ENCODE measurements at places on chromosomes 3 and 15.
A peak's percentile ranks its signal among the peaks of the same experiment; 100 is the strongest.

- no peaks in the 10 kb centered on the region for H3K4me1 ChIP-seq
- H3K27ac ChIP-seq = no peak overlapping the region
- H3K36me3 ChIP-seq = no peaks in the 10 kb centered on the region
- H3K4me3 ChIP-seq = no peak overlapping the region
- DNase-seq = no peak
Measured at GRCh38 chr15:72809329-72809728, 25.8 kb upstream of the ADPGK start.

GRCh38 chr3:54642147-54642546, 285.7 kb downstream of the LRTM1 start:
- H3K27me3 ChIP-seq = no peaks in the 10 kb centered on the region
- DNase-seq = no peak
- no peak overlapping the region for H3K27ac ChIP-seq
- no peaks in the 10 kb centered on the region for H3K36me3 ChIP-seq
- H3K4me3 ChIP-seq = no peak overlapping the region
- H3K4me1 ChIP-seq = no peaks in the 10 kb centered on the region

GRCh38 chr15:69275074-69275670, 23.5 kb upstream of the PAQR5 start:
- H3K27ac ChIP-seq = no peak overlapping the region
- no peak for DNase-seq
- H3K36me3 ChIP-seq = no peaks in the 10 kb centered on the region
- H3K27me3 ChIP-seq = no peaks in the 10 kb centered on the region
- no peak overlapping the region for H3K4me3 ChIP-seq

DNA sequence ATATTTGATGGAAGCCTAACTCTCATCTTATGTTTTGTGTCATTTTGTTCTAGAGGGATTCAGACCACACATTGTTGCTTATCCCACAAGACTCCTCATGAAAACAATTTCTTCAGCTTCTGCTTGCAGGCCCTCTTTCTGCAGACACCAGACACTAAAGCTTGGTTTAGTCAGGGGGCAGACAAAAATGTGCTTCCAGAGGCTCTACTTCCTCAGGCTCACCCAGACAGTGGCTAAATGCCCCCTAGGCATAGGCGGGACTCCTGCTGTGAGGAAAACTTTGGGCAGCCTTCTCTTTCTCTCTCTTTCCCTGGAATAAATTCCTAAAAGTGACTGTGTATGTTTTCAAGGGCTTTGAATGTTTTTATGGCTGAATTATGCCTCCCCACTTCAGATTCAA, 435.4 kb upstream of the ATP11B start:
- H3K27me3 ChIP-seq = no peaks in the 10 kb centered on the region
- DNase-seq = no peak
- H3K27ac ChIP-seq = no peak overlapping the region
- no peak overlapping the region for H3K4me3 ChIP-seq

DNA sequence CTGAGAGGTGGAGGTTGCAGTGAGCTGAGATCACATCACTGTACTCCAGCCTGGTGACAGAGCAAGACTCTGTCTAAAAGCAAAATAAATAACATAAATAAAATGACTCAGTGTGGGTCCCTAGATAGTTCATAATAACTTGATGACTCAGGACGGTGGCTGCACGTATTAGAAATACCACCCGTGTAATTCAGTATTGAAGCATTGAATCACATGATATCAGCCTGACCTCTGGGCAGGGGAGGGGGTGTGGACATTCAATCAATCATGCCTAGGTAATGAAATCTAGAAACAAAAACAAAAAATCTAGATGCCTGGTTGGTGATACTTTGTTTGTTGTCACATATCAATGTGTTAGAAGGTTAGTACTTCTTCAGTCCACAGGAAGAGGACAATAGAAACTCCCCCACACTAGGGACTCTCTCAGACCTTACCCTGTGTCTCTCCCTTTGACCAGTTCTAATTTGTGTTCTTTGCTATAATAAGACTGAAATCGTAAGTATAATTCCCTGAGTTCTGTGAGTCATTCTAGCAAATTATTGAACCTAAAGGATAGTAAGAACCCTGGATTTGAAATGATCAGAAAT, 177.3 kb downstream of the GAP43 start:
- no peak overlapping the region for H3K27ac ChIP-seq
- H3K4me3 ChIP-seq = no peak overlapping the region
- DNase-seq = no peak
- no peaks in the 10 kb centered on the region for H3K36me3 ChIP-seq
- H3K4me1 ChIP-seq = no peaks in the 10 kb centered on the region
- no peaks in the 10 kb centered on the region for H3K27me3 ChIP-seq

DNA sequence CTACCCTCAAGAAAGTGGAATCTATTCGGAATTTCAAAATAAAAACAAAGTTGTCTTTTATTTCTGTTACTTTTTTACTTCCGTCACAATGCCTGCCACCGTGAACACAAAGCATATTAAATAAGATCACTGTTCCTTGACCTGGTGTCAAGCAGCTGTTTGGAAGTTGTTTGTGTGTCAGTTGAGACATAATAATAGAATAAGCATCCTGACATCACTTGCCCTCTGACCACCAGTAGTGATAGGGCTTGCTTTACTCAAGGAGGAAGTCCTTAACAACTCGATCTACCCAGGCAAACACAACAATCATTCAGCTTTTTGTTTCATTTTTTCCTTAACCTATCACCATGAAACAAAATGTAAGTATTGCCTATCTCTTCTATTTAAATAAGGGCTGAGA, 454.4 kb upstream of the RASGRP1 start:
- no peaks in the 10 kb centered on the region for H3K36me3 ChIP-seq
- H3K27ac ChIP-seq = no peak overlapping the region
- H3K4me1 ChIP-seq = no peaks in the 10 kb centered on the region
- no peak for DNase-seq

DNA sequence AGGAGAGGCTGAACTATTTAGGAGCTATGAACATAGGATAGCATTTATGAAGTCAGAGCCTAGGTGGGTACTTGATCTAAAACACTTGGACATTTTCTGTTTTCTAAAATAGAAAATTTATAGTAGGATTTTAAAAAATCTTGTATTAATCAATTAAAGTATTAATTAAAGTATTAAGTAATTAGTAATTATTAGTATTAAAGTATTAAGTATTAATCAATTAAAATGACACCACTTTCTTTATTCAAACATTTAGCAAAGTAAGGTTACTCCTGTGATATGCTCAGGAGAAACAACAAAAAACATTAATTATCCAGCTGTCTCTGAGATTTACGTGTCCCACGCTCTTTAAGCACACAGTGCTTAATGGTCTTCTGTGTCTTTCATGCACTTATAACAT, 32.2 kb downstream of the CHCHD4 start:
- no peak overlapping the region for H3K27ac ChIP-seq
- no peak overlapping the region for H3K4me3 ChIP-seq
- no peaks in the 10 kb centered on the region for H3K27me3 ChIP-seq
- H3K36me3 ChIP-seq = no peaks in the 10 kb centered on the region

DNA sequence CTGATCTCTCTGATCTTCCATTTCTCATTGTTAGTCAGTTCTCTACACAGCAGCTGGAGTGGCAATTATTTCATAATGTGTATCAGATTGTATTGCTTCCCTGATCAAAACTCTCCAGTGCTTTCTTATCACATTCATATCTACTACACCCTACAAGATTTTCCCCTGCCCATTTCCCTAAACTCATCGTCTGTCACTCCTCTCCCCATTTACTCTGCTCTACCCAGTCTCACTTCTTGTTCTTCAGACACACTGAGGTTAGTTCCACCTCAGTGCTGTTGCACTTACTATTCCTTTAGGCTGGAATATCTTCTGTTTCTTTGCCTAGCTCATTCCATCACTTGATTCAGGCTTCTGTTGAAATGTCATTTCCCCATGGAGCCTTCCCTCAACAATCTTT, 197.1 kb downstream of the SATB1 start:
- no peaks in the 10 kb centered on the region for H3K27me3 ChIP-seq
- no peaks in the 10 kb centered on the region for H3K36me3 ChIP-seq
- no peak overlapping the region for H3K4me3 ChIP-seq
- H3K27ac ChIP-seq = no peak overlapping the region
- no peak for DNase-seq

DNA sequence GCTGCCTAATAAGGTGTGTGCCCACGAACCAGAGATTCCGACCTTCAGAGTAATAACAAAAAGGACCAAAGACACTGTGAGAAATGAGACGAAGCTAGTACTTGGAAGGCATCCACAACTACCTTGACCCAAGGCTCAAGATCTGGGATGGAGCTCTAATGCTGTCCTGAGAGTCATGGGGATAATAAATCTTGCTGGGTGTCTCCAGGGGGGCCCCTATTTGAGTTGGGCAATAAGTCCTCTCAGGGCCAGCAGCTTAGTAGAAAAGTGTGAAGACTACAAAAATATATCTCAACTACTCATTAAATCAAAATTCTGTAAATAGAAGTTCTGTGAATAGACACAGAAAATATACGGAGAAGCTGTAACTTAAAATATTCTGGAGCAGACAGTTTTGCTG, 2.9 kb upstream of the NDN start:
- no peak for DNase-seq
- peaks cover 7% of the 10 kb centered on the region for H3K4me1 ChIP-seq
- no peak overlapping the region for H3K4me3 ChIP-seq
- H3K27me3 ChIP-seq = no peaks in the 10 kb centered on the region
- no peaks in the 10 kb centered on the region for H3K36me3 ChIP-seq

GRCh38 chr15:71687902-71688508, 122.3 kb upstream of the NR2E3 start:
- peaks cover 8% of the 10 kb centered on the region for H3K4me1 ChIP-seq
- H3K27ac ChIP-seq = no peak overlapping the region
- no peaks in the 10 kb centered on the region for H3K36me3 ChIP-seq
- DNase-seq = no peak
- no peak overlapping the region for H3K4me3 ChIP-seq

GRCh38 chr15:92120094-92120795, 266.7 kb downstream of the SLCO3A1 start:
- no peak overlapping the region for H3K27ac ChIP-seq
- H3K4me3 ChIP-seq = no peak overlapping the region
- H3K36me3 ChIP-seq = peaks cover 9% of the 10 kb centered on the region

DNA sequence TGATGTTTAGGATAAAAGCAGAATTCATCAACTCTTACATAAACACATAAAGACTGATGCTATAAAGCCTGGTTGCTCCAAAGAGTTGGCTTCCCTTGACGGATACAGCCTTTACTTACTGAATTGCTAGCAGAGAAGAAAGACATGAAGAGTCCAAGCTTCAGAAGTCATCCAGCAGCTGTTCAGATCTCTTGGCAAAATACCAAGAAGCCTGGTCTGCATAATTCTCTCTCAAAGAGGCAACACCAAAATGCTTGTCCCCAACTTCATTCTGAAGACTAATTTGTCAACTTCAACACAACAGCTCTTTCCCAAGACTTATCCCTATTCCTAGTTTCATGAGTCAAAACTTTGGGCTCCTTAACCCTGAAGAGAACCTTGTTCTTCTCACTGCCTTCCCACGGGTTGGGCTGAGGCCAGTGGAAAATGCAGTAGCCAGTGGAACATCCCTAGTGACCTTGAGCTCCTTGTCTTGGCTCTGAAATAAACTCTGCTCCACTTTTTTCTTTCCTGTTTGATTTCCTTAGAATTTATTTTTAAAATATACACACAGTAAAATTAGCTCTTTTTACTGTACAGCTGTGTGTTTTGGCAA, 119.2 kb upstream of the THBS1 start:
- DNase-seq = no peak
- no peaks in the 10 kb centered on the region for H3K4me1 ChIP-seq
- H3K27me3 ChIP-seq = no peaks in the 10 kb centered on the region
- H3K27ac ChIP-seq = no peak overlapping the region
- H3K4me3 ChIP-seq = no peak overlapping the region
- H3K36me3 ChIP-seq = no peaks in the 10 kb centered on the region

DNA sequence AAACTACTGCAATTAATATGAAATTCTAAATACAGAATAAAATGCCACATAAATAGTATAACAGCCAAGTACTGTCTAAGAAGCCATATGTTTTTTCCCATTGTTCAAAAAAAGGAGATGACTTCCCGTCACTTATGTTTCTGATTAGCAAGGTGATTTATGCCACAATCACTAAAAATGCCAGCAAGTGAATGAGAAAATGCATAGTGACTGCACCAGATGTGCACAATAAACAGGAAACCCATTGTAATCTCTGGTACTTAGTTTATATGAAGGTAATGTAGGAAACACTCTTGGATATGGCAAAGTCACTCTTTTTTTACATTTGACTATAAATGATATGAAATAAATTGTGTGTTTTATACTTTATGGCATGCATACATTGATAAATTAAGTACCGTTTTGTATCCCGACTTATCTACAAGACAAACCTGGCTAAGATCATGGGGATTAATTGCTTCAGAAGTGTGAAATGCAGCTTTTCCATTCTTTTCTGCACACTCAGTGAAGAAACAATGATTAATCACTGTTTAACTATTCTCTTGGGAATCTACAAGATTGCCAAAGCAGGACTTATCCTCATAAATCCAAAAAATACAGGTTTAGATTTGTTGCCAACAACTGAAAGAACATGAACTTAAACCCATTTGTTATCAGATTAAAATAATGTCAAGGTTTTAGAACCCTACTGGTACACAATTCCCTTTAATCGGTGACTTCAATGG, 164.5 kb downstream of the TBC1D5 start:
- no peak for DNase-seq
- peaks cover 25% of the 10 kb centered on the region for H3K4me1 ChIP-seq
- H3K27ac ChIP-seq = no peak overlapping the region

DNA sequence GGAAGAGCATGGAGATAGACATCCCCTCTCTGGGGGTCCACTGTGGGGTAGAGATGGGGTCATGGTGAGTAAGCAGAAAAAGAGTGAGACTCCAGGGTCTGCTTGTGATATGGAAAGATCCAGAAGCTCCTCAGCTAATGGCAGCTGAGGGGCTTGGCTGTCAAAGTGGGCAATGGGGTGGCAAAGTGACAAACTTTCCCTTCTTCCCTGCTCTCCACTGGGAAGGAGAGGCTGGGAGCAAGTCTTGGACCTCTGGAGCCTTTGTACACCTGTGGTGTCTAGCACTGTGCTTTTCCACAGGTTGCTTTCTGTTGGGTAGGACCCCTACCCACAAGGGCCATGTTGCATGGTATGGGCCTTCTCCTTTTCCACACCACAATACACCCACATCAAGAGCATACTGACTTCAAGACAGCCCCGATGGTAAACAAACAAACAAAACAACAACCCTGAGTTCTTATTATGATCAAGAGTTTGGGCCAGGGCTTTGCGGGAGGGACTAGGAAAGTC, 3.5 kb downstream of the ITGA11 start:
- no peaks in the 10 kb centered on the region for H3K36me3 ChIP-seq
- H3K27me3 ChIP-seq = no peaks in the 10 kb centered on the region
- no peak overlapping the region for H3K4me3 ChIP-seq
- no peak for DNase-seq
- peak overlapping the region; percentile 47 for H3K27ac ChIP-seq

GRCh38 chr3:23567917-23568316, 237.8 kb upstream of the UBE2E1 start:
- no peaks in the 10 kb centered on the region for H3K36me3 ChIP-seq
- H3K27me3 ChIP-seq = no peaks in the 10 kb centered on the region
- H3K4me3 ChIP-seq = no peak overlapping the region

DNA sequence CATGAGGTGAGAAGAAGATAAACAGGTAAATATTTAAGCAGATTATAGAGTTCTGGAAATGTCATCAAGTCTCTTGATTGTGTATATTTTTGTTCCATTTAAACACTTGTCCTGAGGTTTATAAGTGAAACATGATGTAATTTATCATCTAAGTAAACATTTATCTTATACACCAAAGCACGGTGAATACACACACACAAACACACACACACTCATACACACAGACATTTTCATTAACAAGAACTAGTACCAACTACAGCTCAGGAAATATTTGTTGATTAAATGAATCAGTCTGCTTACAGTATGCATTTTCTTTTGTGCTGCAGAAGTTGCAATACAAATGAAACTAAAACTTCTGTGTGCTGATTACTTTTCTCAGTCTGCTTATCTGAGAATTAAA, 357.3 kb downstream of the ZBTB20 start:
- no peak overlapping the region for H3K4me3 ChIP-seq
- DNase-seq = no peak
- no peaks in the 10 kb centered on the region for H3K4me1 ChIP-seq
- H3K36me3 ChIP-seq = no peaks in the 10 kb centered on the region
